ENCODE measurements at places on chromosomes 3 and 15. TPM values are rescaled to one million over a fixed set of nuclear protein-coding genes. Genes with fewer than 3 reads are reported as not detected.

ANKUB1 gene
- not detected for polyA plus RNA-seq

LMAN1L gene
- polyA plus RNA-seq: 0.02 TPM

FBXL22 gene
- polyA plus RNA-seq: 0.10 TPM

CCRL2 gene
- not detected for polyA plus RNA-seq

AMT gene
- 21.3 TPM for polyA plus RNA-seq

MYO9A gene
- 4.1 TPM for polyA plus RNA-seq

PAK6 gene
- polyA plus RNA-seq: 0.07 TPM

Data from SK-N-SH (cell line).